Ammon's horn (tissue), 1 donor: ENCODE measurements at places on chromosomes 1 and 21.

DNA sequence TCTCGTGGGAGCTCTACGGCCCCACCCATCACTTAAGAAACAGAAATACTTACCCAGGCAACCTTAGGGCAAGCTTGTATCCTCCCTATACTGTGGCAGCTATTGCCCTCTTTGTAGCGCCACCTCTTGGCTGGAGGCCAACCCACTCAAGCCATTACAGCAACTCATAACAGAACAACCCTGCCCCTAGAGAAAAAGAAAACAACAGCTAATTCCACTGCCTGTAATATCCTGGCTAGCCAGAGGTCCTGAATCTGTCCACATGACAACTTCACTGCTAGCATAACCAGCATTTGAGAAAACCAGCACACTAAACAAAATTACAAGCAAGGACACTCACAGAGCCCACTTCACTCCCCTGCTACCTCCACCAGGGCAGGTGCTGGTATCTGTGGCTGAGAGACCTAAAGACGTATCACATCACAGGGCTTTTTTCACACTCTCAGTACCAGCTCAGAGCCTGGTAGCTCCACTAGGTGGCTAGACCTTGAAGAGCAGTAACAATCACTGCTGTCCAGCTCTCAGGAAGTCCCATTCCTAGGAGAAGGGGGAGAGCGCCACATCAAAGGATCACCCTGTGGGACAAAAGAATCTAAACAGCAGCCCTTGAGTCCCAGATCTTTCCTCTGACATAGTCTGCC lies 14.5 kb upstream of the MX1 start:
- no peak for DNase-seq

GRCh38 chr1:155323729-155324036 lies 3.0 kb downstream of the RUSC1 start:
- peak; percentile 80 for DNase-seq

GRCh38 chr1:222279591-222279990 lies 268.3 kb downstream of the HHIPL2 start:
- DNase-seq = no peak

GRCh38 chr1:166350490-166350889 lies 183.7 kb upstream of the FAM78B start:
- peak; percentile 7 for DNase-seq

- DNase-seq = no peak
Measured at GRCh38 chr1:236377832-236378535, 16.1 kb upstream of the EDARADD start.

- no peak for DNase-seq
Measured at GRCh38 chr1:40394491-40395172, 21.1 kb downstream of the SMAP2 start.

DNA sequence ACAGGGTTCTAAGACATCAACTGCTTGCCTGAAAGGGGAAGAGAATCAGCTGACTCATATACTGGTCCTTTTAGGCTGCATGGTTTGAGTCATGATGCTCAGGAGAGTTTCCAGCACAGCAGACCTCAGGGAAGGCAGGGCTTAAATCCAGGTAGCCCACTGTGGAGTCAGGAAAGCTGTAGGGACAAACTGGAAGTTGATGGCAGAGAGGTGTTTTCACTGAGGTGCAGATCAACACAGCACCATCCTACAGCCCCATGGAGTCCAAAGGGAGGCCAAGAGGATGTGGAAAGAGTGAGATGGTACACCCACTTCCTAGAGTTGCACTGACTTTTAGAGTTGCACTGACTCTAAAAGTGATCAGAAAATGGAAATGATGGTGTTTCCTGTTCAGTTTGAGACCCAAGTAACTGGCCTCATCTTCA lies 252.4 kb upstream of the DUSP10 start:
- DNase-seq = no peak

DNA sequence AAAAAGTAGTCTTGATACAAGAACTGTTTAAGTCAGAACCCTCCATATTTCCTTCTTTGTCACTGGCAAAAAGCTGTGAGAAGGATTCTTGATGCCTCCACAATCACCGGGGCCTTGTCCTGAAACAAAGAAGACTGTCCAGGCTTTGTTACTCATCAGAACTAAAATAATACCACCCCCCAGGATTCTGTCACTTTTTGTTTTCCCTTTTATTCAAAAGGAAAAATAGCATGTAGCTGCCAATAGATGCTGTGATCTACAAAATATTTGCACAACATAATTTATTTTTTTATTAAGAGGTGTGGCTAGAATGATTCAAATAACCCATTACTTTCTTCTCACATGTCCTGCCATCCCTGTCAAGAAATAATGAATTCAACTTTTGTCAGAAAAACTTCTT lies 173.7 kb downstream of the LYPLAL1 start:
- no peak for DNase-seq

GRCh38 chr1:202659974-202660373 lies 50.3 kb downstream of the SYT2 start:
- no peak for DNase-seq

- DNase-seq = no peak
Measured at GRCh38 chr21:43590194-43590593, 69.1 kb downstream of the HSF2BP start.

- no peak for DNase-seq
Measured at GRCh38 chr1:222127526-222128152, 385.8 kb upstream of the DUSP10 start.

DNA sequence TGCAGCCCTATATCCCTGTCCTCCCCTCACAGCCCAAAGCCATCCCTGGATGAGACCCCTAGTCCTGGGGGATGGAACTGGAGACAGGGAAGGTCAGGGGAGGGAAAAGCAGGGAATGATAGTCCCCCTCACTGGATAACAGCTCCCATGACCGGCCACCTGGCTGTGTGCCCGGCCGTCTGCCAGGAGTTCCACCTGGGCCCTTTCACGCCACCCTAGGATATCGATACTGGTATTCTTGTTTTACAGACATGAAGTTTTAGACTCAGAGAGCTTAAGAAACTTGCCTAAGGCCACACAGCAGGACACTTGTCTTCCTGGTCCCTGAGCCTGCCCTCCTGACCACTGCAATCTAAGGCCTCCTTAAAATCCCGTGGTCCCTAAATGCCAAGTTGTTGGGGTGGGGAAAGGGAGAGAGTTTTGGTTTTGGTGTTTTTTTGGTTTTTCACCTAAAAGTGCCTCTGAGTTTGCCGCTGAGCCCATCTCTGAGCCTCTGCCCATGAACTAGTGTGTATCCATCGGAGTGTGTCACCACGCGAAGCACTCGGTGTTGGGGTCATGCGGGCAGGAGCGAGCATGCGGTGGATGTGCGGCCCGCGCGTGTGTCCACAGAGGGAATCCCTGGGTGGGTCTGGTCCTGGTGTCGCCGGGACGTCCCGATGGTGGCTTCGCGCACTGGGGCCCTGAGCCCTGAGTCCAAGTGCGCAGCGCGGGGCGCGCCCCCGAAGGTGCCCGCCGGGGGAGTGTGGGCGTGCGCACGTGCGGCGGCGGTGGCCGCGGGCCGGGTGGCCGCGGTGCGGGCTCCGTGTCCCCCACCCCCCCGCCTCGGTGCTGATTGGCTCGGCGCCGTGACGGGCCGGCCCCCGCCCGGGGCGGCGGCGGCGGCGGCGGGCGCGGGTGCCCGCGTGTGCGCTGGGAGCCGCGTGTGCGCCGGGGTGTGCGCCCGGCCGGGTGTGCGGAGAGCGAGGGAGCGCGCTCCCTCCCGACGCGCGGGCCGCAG lies at the start of gene EPHA8:
TSS of gene EPHA8 (plus strand) at position 906 of the 1,000 bp plus-strand sequence. CDS start 147 bp downstream, outside the sequence.
- no peak for DNase-seq

- no peak for DNase-seq
Measured at GRCh38 chr1:48773133-48773532, 3.6 kb downstream of the BEND5 start.

- DNase-seq = no peak
Measured at GRCh38 chr1:56903778-56904177, 49.2 kb downstream of the C8A start.

GRCh38 chr1:201192261-201192788 lies 1.7 kb downstream of the IGFN1 start:
- peak; percentile 22 for DNase-seq

- no peak for DNase-seq
Measured at GRCh38 chr1:153360592-153361479, 3.2 kb downstream of the S100A9 start.

DNA sequence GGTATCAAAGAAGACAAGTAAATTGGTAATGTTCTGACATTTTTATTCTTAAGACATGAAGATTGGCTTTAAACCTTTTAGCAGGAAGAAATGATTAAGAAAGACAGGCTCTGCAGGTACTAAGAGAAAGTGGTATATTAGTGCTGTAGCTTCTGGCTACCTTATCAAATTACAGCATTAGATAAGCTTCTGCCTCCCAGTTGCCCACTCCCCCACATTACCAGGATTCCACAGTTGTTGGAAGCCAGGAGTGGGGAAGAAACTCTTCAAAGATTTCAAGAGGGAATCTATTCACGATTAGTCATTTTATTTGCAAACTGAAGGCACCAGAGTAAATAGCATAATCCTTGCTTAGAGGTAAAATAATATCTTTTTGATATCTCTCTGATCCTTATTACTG lies 274.9 kb downstream of the LMO4 start:
- no peak for DNase-seq

GRCh38 chr1:112058815-112059450 lies 69.5 kb upstream of the KCND3 start:
- DNase-seq = no peak

GRCh38 chr1:55064071-55064581 lies 24.8 kb downstream of the PCSK9 start:
- DNase-seq = peak; percentile 34

- peak; percentile 62 for DNase-seq
Measured at GRCh38 chr1:4485398-4485797, 169.0 kb upstream of the AJAP1 start.

- no peak for DNase-seq
Measured at GRCh38 chr21:45763074-45763473, 119.5 kb downstream of the PCBP3 start.

GRCh38 chr1:78267513-78268218 lies 221.9 kb downstream of the GIPC2 start:
- DNase-seq = no peak

- DNase-seq = no peak
Measured at GRCh38 chr1:206114692-206115640, 2.2 kb downstream of the AVPR1B start.

DNA sequence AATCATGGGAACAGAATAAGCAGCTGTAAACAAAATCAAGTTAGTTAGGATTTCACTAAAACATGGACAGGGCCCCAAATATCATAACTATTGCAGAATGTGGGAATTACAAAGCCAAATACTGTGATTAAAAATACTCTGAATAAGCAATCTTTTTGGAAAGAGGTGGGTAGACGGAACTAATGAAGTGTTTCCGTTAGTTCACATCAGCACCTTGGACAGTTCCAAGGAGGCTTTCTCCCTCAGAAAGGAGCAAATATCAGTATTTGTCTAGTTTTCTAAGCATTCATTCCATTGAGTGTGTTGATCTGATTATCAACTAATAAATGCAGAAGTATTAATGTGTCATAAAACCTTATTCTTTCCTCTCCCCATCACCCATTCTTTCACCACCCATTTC lies 97.4 kb downstream of the FAM78B start:
- DNase-seq = no peak

- no peak for DNase-seq
Measured at GRCh38 chr1:64540265-64540791, 70.4 kb downstream of the CACHD1 start.

- DNase-seq = no peak
Measured at GRCh38 chr1:46176211-46176865, at the start of gene P3R3URF. TSS of gene P3R3URF (minus strand) at chr1:46176488. CDS start at chr1:46176471, 17 bp downstream.
